Endodermal cell (in vitro differentiated cells): ENCODE measurements at places on chromosomes 7 and 10.
A peak's percentile ranks its signal among the peaks of the same experiment; 100 is the strongest.

- no peak for DNase-seq
Observed at GRCh38 chr7:117216436-117217069, 106.3 kb downstream of the WNT2 start.

DNA sequence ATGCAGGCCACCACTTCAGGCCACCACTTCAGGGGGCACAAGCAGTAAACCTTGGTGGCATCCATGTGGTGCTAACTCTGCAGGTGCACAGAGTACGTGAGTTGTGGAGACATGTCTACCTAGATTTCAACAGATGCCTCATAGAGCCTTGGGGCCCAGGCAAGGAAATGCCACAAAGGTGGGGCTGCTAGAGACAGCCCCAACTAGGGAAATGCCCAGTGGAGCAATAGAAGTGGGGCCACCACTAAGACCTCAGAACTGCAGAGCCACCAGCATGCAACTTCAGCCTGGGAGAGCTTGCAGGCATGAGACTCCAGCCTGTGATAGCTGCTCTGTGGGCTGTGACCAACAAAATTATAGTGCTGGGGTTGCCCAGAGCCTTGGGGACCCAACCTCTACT is 107.6 kb downstream of the DNAJC1 start:
- no peak for DNase-seq

- no peak for DNase-seq
Observed at GRCh38 chr7:98222533-98223195, 11.4 kb downstream of the BHLHA15 start.

GRCh38 chr10:121687095-121687813 is 89.0 kb upstream of the FGFR2 start:
- no peak for DNase-seq

DNA sequence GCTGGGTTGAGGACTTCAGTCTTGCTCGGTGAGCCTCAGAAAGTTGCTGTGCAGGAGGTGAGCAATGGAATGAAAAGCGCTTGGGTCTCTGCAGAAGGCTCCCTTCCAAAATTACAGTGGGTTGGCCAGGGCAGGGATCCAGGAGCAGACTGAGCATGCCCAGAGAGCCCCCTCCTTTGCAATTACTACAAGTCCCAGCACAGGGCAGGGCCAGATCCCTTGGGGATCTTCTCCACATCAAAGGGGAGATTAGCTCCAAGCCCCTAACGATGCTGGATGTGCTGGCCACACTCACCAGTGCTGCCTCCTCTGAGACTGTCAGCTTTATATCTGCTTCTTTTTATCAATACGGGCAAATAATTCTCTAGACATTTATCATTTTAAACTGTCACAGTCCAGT is 337.5 kb downstream of the RPS24 start:
- DNase-seq: peak; percentile 66
